ENCODE measurements at places on chromosomes 16 and 17. TPM values are rescaled to one million over a fixed set of nuclear protein-coding genes. Genes with fewer than 3 reads are reported as not detected.

The ZG16 gene
- not detected for polyA plus RNA-seq

The PRAC2 gene
- 0.98 TPM for polyA plus RNA-seq

The CRYBA1 gene
- polyA plus RNA-seq = not detected

The PPP1R27 gene
- not detected for polyA plus RNA-seq

The RHBDL3 gene
- polyA plus RNA-seq = 0.04 TPM

The STX1B gene
- 1.6 TPM for polyA plus RNA-seq

The KIF2B gene
- polyA plus RNA-seq = not detected

The OR4D1 gene
- polyA plus RNA-seq = not detected

The POLR3K gene
- 14.6 TPM for polyA plus RNA-seq

DNA sequence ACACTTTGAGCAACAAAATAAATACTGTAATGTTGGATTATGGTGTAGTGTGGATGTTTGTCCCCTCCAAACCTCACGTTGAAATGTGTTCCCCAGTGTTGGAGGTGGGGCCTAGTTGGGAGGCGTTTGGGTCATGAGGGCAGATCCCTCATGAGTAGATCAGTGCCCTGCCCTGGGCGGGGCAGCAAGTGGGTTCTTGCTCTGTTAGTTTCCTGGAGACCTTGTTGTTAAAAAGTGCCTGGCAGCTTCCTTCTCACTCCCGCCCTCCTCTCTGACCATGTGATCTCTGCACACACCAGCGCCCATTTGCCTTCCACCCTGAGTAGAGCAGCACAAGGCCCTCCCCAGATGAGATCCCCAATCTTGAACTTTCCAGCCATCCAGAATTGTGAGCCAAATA, 67.7 kb downstream of the MPRIP start:
- no peak for DNase-seq

- no peak for DNase-seq
Measured at GRCh38 chr16:85931596-85932402, 32.8 kb downstream of the IRF8 start.

GRCh38 chr16:89613231-89613953, at the start of gene DPEP1:
Gene DPEP1 (plus strand): TSS chr16:89613642. CDS start chr16:89630411, 16,769 bp downstream.
- DNase-seq = no peak

DNA sequence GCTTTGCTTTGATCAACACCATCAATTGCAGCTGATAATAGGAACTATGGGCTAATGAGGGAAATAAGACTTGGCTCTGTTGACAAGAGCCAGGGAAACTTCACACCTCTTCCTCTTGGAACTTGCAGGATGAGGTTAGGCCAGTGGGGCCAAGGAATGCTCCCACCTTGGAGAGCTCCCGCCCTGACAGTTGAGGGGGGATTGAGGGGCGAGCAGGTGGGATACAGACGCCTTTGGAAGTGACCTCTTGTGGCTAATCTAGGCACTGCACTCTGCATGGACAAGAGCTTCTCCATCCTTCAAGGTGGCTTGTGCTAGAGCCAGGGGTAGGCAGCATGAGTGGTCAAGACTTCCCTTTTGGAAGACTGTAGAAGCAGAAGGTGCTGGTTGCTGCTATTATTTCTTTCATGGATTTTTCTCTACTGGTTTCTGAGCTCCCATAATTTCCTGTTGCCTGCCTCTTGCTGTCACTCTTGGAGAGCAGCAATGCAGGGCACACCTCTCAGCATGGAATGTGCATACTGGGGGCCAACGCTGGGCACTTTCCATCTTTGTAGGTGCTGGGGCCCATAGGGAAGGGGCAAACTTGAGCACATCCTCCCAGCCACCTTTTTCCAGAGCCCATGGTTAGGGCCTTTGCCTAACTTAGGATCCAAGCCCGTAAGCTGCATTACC, 2.3 kb upstream of the PHF12 start:
- DNase-seq = no peak

GRCh38 chr17:5580969-5581368, 3.3 kb downstream of the NLRP1 start:
- DNase-seq = no peak

DNA sequence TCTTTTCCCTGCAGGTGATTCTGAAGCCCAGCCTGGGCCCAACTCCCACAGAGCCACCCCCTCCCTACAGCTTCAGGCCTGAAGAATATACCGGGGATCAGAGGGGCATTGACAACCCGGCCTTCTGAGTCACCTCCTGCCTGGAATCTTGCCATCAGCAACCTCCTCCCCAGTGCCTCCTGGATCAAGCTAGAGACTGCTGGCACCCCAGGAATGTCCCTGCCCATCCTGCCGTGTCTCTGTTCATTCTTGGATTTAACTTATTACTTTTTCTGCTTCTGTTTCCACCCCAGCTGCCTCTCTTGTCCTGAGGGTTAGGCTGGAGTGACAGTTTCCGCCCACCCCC, 4.9 kb downstream of the TMEM92 start:
- DNase-seq = no peak

DNA sequence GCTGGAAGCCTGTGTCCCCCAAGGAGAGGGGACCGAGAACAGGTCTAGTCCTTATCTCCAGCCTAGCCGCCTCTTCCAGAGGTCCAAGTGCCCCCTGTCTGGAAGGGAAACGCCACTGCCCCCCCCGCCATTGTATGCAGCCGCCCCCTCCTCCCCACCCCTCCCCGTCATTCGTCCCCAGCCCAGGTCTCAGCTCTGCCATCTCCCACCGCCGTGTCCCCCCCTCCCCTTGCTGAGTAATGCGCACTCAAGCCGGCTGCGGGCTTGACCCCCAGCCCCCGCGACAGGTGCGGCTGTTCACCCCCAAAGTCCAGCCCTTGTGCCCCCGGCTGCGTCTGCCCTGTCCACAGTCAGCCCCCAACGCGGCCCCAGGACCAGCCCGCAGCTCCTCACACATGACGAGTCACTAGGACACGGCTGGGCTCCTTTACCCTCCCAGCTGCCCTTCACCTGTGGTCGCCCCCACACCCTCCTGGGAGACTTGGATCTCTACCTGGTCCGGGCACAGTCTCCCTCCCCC, 622 bp downstream of the GPRC5B start:
- no peak for DNase-seq

GRCh38 chr17:62975206-62975605, 9.2 kb downstream of the TANC2 start:
- no peak for DNase-seq

- DNase-seq = no peak
Measured at GRCh38 chr17:56710986-56711385, 117.5 kb downstream of the NOG start.

DNA sequence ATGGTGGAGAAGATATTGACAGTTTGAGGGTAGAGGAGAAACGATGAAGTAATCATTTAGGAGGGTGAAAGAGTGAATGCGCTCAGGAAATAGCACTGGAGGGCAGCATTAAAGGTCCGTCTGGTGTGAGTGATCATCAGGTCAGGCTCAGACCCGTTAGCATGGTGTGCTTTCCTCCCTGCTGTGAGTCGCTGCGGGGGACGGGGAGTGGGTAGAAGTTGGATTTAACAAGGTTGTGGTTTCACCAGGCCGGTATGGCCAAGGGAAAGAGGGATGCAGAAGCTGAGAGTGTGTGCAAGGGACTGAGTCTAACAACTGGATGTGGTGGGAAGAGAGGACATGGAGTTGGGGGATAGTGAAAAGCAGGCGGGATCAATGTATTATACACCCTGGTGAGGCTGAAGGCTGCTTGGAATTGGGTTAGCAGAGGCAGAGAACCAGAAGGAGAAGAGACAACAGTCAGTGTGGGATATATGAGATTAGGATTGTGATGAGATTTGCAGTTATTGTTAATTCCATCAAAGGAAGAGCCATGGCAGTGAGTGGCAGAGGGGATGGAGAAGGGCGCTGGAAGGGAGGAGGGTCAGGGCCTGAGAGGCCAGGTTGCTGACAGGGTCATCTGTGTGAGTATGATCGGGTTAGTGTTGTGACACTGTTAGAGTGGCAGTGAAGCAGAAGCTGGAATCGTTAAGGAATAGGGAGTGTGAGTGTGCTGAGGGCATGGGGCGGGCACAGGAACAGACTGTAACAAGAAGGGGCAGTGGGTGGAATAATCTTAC, 59.0 kb upstream of the TBX2 start:
- DNase-seq = no peak

- no peak for DNase-seq
Measured at GRCh38 chr16:9151074-9151473, 59.6 kb downstream of the HAPSTR1 start.

GRCh38 chr17:73226556-73227172, 33.8 kb downstream of the COG1 start:
- DNase-seq = no peak

GRCh38 chr16:72862090-72862489, 185.8 kb downstream of the ZFHX3 start:
- no peak for DNase-seq

DNA sequence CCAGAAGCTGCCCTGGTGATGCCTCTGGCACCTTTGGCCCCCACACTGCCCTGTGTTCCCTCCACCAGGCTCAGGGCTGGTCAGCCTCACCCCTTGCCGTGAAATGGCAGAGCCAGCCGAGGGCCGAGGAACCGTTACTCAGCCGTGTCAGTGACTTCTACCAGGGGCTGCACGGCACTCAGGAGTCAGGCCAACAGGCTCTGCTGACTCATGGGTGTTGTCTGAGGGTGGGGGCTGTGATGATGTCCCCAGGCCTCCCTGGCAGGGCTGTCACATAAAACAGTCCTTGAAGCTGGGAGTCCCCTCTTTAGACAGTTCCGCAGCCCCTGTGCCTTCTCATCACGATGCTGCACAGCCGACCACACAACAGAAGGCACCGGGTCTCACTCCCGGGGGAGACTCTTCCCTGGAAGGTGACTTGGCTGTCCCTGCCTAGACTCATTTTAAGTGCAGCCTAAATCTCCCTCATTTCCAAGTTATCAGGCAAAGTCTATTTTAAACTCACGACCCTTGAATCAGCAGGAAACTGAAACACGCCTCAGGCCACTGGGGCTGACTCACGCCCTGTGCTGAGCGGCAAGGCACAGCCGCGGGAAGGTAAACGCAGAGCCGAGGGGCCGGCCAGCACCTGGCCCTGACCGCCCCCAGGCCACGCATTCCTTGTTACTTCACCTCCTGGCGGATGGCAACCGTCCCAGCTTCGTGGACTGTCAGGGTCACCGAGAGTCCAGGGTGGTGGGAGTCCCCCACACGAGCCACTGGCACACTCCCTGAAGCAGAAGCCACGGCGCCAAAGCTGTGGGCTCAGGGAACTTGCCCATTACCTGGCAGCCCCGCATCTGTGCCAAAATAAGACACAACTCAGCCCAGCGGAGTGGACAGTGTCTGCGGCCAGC, 102.6 kb downstream of the ZNF778 start:
- no peak for DNase-seq

- DNase-seq = no peak
Measured at GRCh38 chr17:34892461-34893249, 68.6 kb downstream of the CCT6B start.

DNA sequence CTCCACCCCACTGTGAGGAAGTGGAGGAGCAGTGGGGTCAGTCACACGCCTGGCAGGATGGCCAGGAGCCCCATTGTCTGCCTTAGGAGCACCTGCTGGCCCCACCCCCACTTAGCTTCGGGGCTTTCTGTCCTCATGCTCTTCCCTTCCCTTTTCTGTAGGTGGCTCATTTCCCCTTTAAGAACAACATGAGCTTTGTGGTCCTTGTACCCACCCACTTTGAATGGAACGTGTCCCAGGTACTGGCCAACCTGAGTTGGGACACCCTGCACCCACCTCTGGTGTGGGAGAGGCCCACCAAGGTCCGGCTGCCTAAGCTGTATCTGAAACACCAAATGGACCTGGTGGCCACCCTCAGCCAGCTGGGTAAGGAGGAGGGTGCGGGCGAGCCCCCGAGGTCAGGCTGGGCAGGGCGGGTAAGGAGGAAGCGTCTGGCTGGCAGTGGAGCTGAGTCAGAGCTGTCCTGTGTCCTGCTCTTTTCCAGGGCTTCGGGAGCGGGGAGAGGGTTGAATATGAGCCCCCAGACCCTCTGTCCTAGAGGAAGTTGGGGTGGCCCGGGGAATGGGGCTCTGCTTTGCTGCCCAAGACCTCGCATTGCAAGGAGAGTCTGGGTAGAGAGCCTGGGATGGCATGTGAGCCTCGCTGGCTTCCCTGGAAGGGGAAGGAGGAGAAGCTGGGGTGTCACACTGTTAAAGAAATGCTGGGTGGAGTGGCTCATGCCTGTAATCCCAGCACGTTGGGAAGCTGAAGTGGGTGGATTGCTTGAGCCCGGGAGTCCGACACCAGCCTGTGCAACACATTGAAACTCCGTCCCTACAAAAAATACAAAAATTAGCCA, 9.2 kb upstream of the SERPINF1 start:
- no peak for DNase-seq

- DNase-seq = no peak
Measured at GRCh38 chr17:28940675-28941074, 10.6 kb downstream of the PHF12 start.

DNA sequence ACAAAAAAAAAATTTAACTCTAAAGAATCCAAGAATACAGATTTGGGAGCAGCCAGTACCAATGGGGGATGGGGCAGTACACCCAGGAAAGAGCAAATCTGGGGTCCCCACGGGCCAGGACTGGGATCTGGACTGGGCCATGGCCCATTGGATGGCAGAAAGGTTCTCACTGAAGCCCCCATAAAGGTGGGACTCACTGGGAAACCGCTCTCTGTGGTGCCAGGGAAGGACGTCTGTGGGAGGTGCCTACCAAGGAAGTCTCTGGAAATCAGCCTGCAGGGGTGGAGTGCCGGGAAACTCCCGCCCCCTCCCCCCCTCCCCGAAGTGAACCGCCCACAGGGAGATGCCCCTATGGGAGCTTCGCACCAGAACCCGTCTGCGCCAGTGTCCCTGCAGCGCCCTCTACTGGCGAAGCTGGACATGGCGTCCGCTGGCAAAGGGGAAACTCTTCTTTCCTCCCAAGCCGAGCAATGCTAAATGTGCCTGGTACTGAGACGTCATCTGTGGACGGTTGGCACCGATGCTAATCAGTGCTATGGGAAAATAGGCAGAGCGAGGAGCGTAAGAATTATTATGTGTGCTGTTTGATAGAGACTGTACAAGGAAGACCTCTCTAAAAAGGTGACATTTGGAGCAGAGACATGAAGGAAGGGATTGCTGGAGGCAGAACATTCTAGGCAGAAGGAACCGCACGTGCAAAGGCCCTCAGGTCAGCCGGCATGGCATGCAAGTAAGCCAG, 671.1 kb downstream of the WWOX start:
- no peak for DNase-seq

DNA sequence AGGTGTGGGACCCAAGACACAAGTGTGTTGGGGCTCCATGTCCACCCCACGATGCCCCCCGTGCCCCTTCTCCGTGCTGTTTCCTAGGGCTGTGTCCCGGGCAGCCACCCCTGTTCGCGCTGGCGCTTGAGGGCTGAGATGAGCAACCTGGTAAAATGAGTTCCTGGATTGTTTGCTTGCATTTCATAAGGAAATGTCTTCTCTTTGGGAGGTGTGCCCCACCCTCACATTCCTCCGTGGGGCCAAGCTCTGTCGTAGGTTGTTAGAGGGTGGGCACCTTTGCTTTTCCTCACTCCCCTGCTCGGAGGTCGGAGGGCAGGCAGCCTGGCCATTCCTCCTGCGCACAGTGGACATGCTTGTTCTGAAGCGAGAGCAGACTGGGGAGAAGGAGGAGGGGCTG, 171.3 kb upstream of the CHMP6 start:
- DNase-seq = no peak
